Gastrocnemius medialis (tissue), 4 donors: ENCODE measurements at places on chromosomes 4 and X.
A peak's percentile ranks its signal among the peaks of the same experiment; 100 is the strongest.

GRCh38 chrX:2767631-2768455 lies 16.0 kb downstream of the XG start:
- H3K4me3 ChIP-seq, result no peak overlapping the region
- H3K27me3 ChIP-seq, result no peaks in the 10 kb centered on the region
- no peaks in the 10 kb centered on the region for H3K36me3 ChIP-seq

GRCh38 chr4:164765833-164766232 lies 11.9 kb downstream of the SMIM31 start:
- H3K4me1 ChIP-seq, result no peaks in the 10 kb centered on the region
- no peak overlapping the region for H3K4me3 ChIP-seq
- DNase-seq, result no peak
- no peaks in the 10 kb centered on the region for H3K27me3 ChIP-seq

- H3K27ac ChIP-seq, result peak overlapping the region; percentile 94
- H3K4me1 ChIP-seq, result peaks cover 21% of the 10 kb centered on the region
- peak overlapping the region; percentile 36 for H3K4me3 ChIP-seq
- no peak for DNase-seq
Observed at GRCh38 chrX:107677501-107677901, 49.2 kb downstream of the PRPS1 start.

GRCh38 chrX:10360116-10360515 lies 203.3 kb downstream of the CLCN4 start:
- no peak overlapping the region for H3K27ac ChIP-seq
- no peak overlapping the region for H3K4me3 ChIP-seq
- no peak for DNase-seq
- no peaks in the 10 kb centered on the region for H3K36me3 ChIP-seq
- no peaks in the 10 kb centered on the region for H3K4me1 ChIP-seq

GRCh38 chr4:134687646-134688628 lies 486.3 kb upstream of the PABPC4L start:
- DNase-seq, result no peak
- H3K4me3 ChIP-seq, result no peak overlapping the region
- no peaks in the 10 kb centered on the region for H3K4me1 ChIP-seq
- H3K27me3 ChIP-seq, result no peaks in the 10 kb centered on the region

- H3K27ac ChIP-seq, result no peak overlapping the region
- DNase-seq, result no peak
- H3K4me3 ChIP-seq, result no peak overlapping the region
- H3K4me1 ChIP-seq, result no peaks in the 10 kb centered on the region
- no peaks in the 10 kb centered on the region for H3K27me3 ChIP-seq
Observed at GRCh38 chrX:9681422-9681821, 84.2 kb downstream of the GPR143 start.

GRCh38 chr4:142274137-142274536 lies 572.0 kb downstream of the INPP4B start:
- H3K36me3 ChIP-seq, result no peaks in the 10 kb centered on the region
- no peak for DNase-seq
- H3K4me1 ChIP-seq, result no peaks in the 10 kb centered on the region

DNA sequence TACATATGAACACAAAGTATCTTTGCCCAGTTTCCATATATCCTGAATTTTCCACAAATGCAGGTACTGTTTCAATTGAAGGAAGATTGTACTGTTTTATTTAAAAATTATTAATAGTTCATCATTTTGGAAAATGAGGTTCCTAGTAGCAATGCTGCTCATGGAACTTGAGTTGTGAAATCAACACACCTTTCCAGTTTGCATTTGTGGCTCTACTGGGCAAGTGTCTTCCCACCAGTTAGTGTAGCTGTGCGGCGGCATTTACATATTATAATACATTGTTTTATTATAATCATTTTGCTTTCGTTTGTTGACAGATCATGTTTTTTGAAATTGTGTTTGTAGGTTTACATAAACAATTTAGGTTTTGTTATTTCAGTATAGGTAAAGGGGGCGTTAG lies 2.0 kb upstream of the DDX3X start:
- H3K27me3 ChIP-seq, result no peaks in the 10 kb centered on the region
- no peaks in the 10 kb centered on the region for H3K36me3 ChIP-seq
- peak overlapping the region; percentile 74 for H3K4me3 ChIP-seq

- H3K4me1 ChIP-seq, result peaks cover 10% of the 10 kb centered on the region
- no peak overlapping the region for H3K4me3 ChIP-seq
- DNase-seq, result no peak
Observed at GRCh38 chr4:94598758-94599157, 147.0 kb downstream of the PDLIM5 start.

- no peaks in the 10 kb centered on the region for H3K27me3 ChIP-seq
- no peak overlapping the region for H3K4me3 ChIP-seq
- H3K36me3 ChIP-seq, result no peaks in the 10 kb centered on the region
- H3K27ac ChIP-seq, result no peak overlapping the region
Observed at GRCh38 chrX:17635231-17635630, 102.1 kb upstream of the SCML1 start.

- DNase-seq, result no peak
- H3K4me3 ChIP-seq, result no peak overlapping the region
- H3K36me3 ChIP-seq, result no peaks in the 10 kb centered on the region
Observed at GRCh38 chr4:54498661-54499111, 159.1 kb upstream of the KIT start.

- H3K36me3 ChIP-seq, result no peaks in the 10 kb centered on the region
- H3K4me1 ChIP-seq, result no peaks in the 10 kb centered on the region
- no peak overlapping the region for H3K4me3 ChIP-seq
Observed at GRCh38 chr4:55069248-55069647, 56.1 kb downstream of the KDR start.

DNA sequence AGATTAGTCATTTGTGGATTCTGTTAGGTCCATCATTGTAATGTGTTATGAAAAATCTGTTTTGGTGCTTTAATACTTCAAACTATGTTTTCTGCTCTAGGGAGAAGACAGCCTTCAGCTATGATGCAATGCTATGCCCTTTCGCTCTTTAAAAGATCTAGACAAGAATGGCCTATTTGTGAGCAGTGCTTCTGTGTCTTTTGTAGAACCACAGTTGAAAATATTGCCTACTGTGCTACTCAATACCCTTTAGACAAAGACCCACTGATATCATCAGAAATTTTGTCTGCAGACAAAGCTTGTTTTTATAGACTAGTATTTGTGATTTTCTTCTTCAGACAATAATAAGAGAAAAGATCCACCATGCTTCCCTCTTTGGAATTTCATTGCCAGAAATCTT lies 44.6 kb upstream of the SLITRK2 start:
- DNase-seq, result no peak
- H3K36me3 ChIP-seq, result no peaks in the 10 kb centered on the region
- no peak overlapping the region for H3K27ac ChIP-seq
- H3K4me1 ChIP-seq, result no peaks in the 10 kb centered on the region

DNA sequence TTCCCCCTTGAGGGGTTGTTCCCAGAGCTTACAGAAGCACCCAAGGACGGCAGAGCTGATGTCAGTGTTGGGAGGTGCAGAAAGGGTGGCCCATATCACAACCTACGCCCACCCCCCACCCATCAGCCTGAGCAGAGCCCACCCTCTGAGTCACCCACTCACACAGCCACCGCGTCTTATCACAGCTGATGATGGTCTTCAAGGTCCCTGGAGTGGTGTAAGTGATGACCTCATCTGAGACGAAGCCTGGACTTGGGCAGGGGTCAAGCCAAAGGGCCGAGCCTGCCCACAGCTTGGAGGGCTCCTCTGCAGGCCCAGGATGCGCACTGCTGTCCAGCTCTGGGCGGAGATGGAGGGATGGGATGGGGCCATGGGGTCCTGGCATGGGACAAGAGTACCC lies 3.0 kb upstream of the HTRA3 start:
- no peaks in the 10 kb centered on the region for H3K27me3 ChIP-seq
- no peaks in the 10 kb centered on the region for H3K4me1 ChIP-seq
- H3K27ac ChIP-seq, result no peak overlapping the region
- H3K4me3 ChIP-seq, result no peak overlapping the region
- no peaks in the 10 kb centered on the region for H3K36me3 ChIP-seq
- DNase-seq, result no peak

GRCh38 chrX:155891446-155892210 lies 10.5 kb downstream of the VAMP7 start:
- H3K27ac ChIP-seq, result no peak overlapping the region
- peaks cover 6% of the 10 kb centered on the region for H3K36me3 ChIP-seq
- no peak for DNase-seq
- H3K4me1 ChIP-seq, result peaks cover 10% of the 10 kb centered on the region
- no peaks in the 10 kb centered on the region for H3K27me3 ChIP-seq

- H3K36me3 ChIP-seq, result no peaks in the 10 kb centered on the region
- H3K4me3 ChIP-seq, result no peak overlapping the region
- H3K27ac ChIP-seq, result no peak overlapping the region
- DNase-seq, result no peak
- no peaks in the 10 kb centered on the region for H3K27me3 ChIP-seq
- H3K4me1 ChIP-seq, result no peaks in the 10 kb centered on the region
Observed at GRCh38 chr4:5816101-5816500, 76.8 kb downstream of the CRMP1 start.

DNA sequence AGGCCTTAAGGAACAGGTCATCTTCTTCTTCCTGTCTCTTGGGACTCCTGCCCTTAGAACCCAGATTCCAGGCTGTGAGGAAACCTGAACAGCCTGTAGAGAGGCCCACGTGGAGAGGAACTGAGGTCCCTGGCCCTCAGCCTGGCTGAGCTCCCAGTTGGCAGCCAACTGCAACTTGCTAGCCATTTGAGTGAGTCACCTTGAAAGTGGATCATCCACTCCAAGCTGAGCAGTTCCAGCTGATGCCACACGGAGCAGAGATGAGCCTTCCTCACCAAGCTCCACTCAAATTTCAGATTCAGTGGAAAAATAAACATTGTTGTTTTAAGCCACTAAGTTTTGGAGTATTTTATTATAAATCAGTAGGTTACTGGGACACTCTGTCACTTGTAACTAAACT lies 392.5 kb downstream of the BCOR start:
- no peaks in the 10 kb centered on the region for H3K27me3 ChIP-seq
- no peak overlapping the region for H3K4me3 ChIP-seq
- H3K36me3 ChIP-seq, result no peaks in the 10 kb centered on the region
- H3K4me1 ChIP-seq, result no peaks in the 10 kb centered on the region

GRCh38 chrX:26511589-26512363 lies 295.8 kb downstream of the MAGEB5 start:
- no peaks in the 10 kb centered on the region for H3K27me3 ChIP-seq
- H3K27ac ChIP-seq, result no peak overlapping the region
- DNase-seq, result no peak
- no peaks in the 10 kb centered on the region for H3K36me3 ChIP-seq
- no peak overlapping the region for H3K4me3 ChIP-seq

- H3K27ac ChIP-seq, result no peak overlapping the region
- H3K36me3 ChIP-seq, result no peaks in the 10 kb centered on the region
- no peak overlapping the region for H3K4me3 ChIP-seq
- no peaks in the 10 kb centered on the region for H3K4me1 ChIP-seq
- peaks cover 22% of the 10 kb centered on the region for H3K27me3 ChIP-seq
Observed at GRCh38 chrX:1466971-1467561, 14.4 kb upstream of the ASMTL start.

DNA sequence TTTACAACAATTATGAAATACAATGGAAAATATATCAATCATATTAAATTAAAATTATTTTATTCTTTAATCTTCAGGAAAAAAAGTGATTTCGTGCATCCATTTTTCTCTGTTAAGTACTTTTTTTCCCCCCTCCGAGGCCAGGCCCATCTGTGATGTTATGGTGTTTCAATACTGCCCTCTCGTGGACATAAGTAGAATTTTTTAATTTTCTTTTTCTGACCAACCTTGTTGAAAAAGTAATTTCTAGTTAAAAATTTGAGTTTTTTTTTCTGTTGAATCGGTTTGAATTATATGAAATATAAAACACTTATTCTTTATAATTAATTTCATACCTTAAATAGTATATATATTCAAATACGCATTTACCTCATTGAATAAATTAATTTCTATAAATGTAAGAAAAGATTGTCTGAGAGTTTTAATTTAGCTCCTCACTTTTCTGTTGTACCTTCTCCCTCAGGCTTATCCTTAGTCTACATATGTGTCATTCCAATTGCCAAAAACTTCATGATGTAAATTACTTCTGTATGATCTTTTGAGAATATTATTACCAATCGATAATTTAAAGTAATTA lies 175.8 kb upstream of the TECRL start:
- H3K27me3 ChIP-seq, result no peaks in the 10 kb centered on the region
- no peak for DNase-seq
- H3K4me1 ChIP-seq, result no peaks in the 10 kb centered on the region
- H3K36me3 ChIP-seq, result no peaks in the 10 kb centered on the region
- H3K4me3 ChIP-seq, result no peak overlapping the region

- peaks cover 34% of the 10 kb centered on the region for H3K27me3 ChIP-seq
- H3K27ac ChIP-seq, result no peak overlapping the region
- no peak for DNase-seq
- H3K36me3 ChIP-seq, result no peaks in the 10 kb centered on the region
- no peak overlapping the region for H3K4me3 ChIP-seq
Observed at GRCh38 chr4:1568855-1569460, 115.2 kb downstream of the FAM53A start.

DNA sequence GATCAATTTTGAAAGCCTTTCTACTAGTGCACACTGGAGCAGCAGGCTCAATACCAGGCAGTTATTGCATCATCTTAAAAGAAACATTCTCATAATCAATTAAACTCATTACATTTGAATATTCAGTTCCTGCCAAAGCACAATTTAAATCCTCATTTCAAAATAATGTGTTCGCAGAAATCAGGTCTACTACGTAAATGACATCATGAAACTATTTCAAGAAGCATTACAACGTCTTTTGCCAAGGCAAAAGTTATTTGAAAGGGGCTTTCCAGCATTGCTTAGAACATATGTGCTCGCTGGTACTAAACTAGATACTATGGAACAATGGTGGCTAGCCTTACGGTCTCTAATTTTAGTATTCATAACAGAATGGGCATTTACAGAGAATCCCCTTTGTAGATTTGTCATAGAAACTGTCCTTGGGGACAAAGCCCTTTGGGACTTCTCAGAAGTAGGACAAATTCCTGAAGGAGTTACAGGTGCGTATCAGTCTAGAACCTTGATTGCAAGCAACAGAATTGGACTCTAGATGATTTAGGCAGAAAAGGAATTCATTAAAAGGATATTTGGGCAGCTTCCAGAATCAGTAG lies 27.6 kb upstream of the HUWE1 start:
- no peaks in the 10 kb centered on the region for H3K36me3 ChIP-seq
- H3K27ac ChIP-seq, result no peak overlapping the region
- no peaks in the 10 kb centered on the region for H3K4me1 ChIP-seq
- no peak for DNase-seq
- no peak overlapping the region for H3K4me3 ChIP-seq

- no peaks in the 10 kb centered on the region for H3K36me3 ChIP-seq
- H3K27ac ChIP-seq, result no peak overlapping the region
- no peak overlapping the region for H3K4me3 ChIP-seq
Observed at GRCh38 chrX:10280071-10280470, 123.3 kb downstream of the CLCN4 start.

GRCh38 chrX:118593407-118593806 lies 97.8 kb downstream of the DOCK11 start:
- no peak for DNase-seq
- H3K36me3 ChIP-seq, result no peaks in the 10 kb centered on the region
- no peaks in the 10 kb centered on the region for H3K27me3 ChIP-seq
- no peaks in the 10 kb centered on the region for H3K4me1 ChIP-seq

DNA sequence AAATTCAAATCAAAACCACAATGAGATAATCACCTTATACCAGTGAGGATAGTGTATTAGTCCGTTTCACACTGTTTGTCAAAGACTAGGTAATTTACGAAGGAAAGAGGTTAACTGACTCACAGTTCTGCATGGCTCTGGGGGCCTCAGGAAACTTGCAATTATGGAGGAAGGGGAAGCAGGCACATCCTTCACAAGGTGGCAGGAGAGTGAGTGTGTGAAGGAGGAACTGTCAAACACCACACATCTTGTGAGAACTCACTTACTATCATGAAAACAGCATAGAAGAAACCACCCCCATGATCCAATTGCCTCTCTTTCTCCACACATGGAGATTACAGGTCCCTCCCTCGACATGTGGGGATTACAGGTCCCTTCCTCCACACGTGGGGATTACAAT lies 54.7 kb upstream of the TRPC5 start:
- H3K27ac ChIP-seq, result no peak overlapping the region
- H3K4me1 ChIP-seq, result no peaks in the 10 kb centered on the region
- H3K27me3 ChIP-seq, result no peaks in the 10 kb centered on the region
- H3K36me3 ChIP-seq, result no peaks in the 10 kb centered on the region
- H3K4me3 ChIP-seq, result no peak overlapping the region
- DNase-seq, result no peak
